ENCODE measurements at places on chromosomes 12 and 14. TPM values are rescaled to one million over a fixed set of nuclear protein-coding genes. Genes with fewer than 3 reads are reported as not detected.

TMEM52B gene
- not detected for total RNA-seq

- no peak overlapping the region for H3K4me3 ChIP-seq
- no peaks in the 10 kb centered on the region for H3K36me3 ChIP-seq
- peaks cover 58% of the 10 kb centered on the region for H3K4me1 ChIP-seq
These were observed 66.5 kb downstream of the TNFAIP2 start for GRCh38 chr14:103189481-103190470.

GRCh38 chr12:2336409-2336829 is 283.6 kb downstream of the CACNA1C start:
- no peak overlapping the region for H3K27ac ChIP-seq
- H3K4me1 ChIP-seq: no peaks in the 10 kb centered on the region
- no peaks in the 10 kb centered on the region for H3K27me3 ChIP-seq
- H3K36me3 ChIP-seq: no peaks in the 10 kb centered on the region
- no peak overlapping the region for H3K4me3 ChIP-seq

DNA sequence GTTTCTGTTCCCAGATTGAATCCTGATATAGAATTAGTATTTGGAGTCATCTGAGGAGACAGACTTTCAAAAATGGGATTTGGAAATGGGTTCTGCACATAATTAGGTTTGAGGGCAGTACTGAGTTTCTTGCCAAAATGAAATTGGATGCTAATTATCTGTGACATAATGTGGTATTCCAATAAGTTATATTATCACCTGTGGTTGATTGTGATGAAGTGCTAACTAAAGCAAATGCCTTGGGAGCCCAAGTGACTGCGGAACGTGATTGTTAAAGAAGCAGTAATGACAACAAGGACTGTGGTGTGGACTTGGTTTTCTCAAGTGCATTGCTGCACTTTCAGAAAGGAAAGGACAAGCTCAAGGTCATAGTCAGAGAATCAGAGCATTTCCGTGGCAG is 337.0 kb downstream of the IPO8 start:
- no peaks in the 10 kb centered on the region for H3K27me3 ChIP-seq
- no peaks in the 10 kb centered on the region for H3K4me1 ChIP-seq
- H3K27ac ChIP-seq: no peak overlapping the region
- DNase-seq: no peak
- H3K4me3 ChIP-seq: no peak overlapping the region
- no peaks in the 10 kb centered on the region for H3K36me3 ChIP-seq

GRCh38 chr12:95829395-95829794 is 29.4 kb upstream of the SNRPF start:
- H3K4me1 ChIP-seq: peaks cover 18% of the 10 kb centered on the region
- no peaks in the 10 kb centered on the region for H3K36me3 ChIP-seq
- no peak overlapping the region for H3K4me3 ChIP-seq
- no peak overlapping the region for H3K27ac ChIP-seq

- H3K27ac ChIP-seq: peak overlapping the region; percentile 79
- no peaks in the 10 kb centered on the region for H3K27me3 ChIP-seq
- DNase-seq: no peak
These were observed 48.8 kb downstream of the A2M start for GRCh38 chr12:9066755-9067423.

GRCh38 chr12:29519585-29520182 is 22.2 kb upstream of the OVCH1 start:
- no peak overlapping the region for H3K4me3 ChIP-seq
- DNase-seq: peak; percentile 28
- H3K4me1 ChIP-seq: no peaks in the 10 kb centered on the region
- H3K27ac ChIP-seq: no peak overlapping the region
- H3K36me3 ChIP-seq: no peaks in the 10 kb centered on the region

- no peak overlapping the region for H3K4me3 ChIP-seq
- H3K36me3 ChIP-seq: no peaks in the 10 kb centered on the region
- no peak for DNase-seq
- H3K4me1 ChIP-seq: no peaks in the 10 kb centered on the region
- H3K27me3 ChIP-seq: 0 out of 3 replicates have a peak, but pooled peaks cover 8% of the 10 kb centered on the region
These were observed 267.7 kb downstream of the AACS start for GRCh38 chr12:125332900-125333299.

GRCh38 chr12:108565976-108566375 is 3.6 kb downstream of the ISCU start:
- H3K27me3 ChIP-seq: no peaks in the 10 kb centered on the region
- H3K27ac ChIP-seq: no peak overlapping the region
- no peak overlapping the region for H3K4me3 ChIP-seq
- no peak for DNase-seq

- no peaks in the 10 kb centered on the region for H3K36me3 ChIP-seq
- no peak overlapping the region for H3K4me3 ChIP-seq
- H3K27ac ChIP-seq: peak overlapping the region; percentile 69
- DNase-seq: no peak
These were observed 49.5 kb upstream of the DLK1 start for GRCh38 chr14:100677152-100677551.

DNA sequence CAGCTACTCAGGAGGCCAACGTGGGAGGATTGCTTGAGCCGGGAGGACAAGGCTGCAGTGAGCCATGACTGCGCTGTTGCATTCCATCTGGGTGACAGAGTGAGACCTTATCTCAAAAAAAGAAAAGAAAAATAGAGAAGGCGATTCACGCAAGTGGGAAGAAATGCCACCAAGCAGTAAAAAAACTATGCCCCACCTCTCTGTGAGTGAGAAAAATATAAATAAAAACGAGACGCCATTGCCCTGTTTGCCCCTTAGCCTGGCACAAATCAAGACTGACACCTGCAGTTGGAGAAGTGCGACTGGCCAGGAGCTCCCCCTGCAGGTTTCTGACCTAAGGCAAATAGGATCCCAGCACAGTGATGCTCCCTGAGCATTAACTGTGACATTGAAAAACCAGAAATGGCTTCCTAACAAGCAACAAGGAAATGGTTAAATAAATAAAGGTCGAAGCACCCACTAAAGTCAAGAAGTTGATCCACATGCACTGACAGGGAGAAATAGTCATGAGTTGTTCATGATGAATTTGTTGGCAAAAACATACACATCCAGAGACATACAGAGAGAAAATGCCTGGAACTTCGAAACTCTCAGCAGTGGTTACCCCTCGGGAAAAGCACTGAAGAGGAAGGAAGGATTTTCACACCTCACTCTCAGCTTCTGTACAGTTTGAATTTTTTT is 21.1 kb downstream of the GSC start:
- H3K27me3 ChIP-seq: peaks cover 23% of the 10 kb centered on the region
- H3K27ac ChIP-seq: no peak overlapping the region
- H3K4me3 ChIP-seq: no peak overlapping the region
- no peaks in the 10 kb centered on the region for H3K36me3 ChIP-seq
- no peaks in the 10 kb centered on the region for H3K4me1 ChIP-seq

- no peak for DNase-seq
- H3K4me1 ChIP-seq: no peaks in the 10 kb centered on the region
- no peak overlapping the region for H3K27ac ChIP-seq
- H3K27me3 ChIP-seq: no peaks in the 10 kb centered on the region
- no peak overlapping the region for H3K4me3 ChIP-seq
These were observed 1320.5 kb downstream of the AACS start for GRCh38 chr12:126385785-126386184.

DNA sequence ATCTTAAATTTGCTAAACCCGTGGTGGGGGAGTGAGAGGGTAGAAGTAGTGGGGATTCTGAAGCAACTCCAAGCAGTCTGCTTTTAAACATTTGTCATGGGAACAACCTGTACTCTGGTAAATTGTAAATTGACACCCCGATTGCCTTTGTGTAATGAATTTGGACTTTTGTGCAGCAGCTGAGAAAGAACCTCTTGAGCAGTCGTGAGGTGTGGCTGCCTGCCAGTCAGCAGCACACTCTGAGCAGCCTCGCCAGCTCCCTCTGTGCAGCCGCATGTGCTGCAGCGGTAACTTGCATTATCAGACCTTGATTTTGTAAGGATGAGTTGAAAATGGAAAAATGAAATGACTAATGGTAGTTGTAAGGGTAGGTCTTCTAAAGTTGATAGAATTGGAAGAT is 74.3 kb downstream of the SUSD6 start:
- H3K4me3 ChIP-seq: no peak overlapping the region
- peak; percentile 62 for DNase-seq
- no peaks in the 10 kb centered on the region for H3K36me3 ChIP-seq
- peak overlapping the region; percentile 62 for H3K27ac ChIP-seq
- peaks cover 91% of the 10 kb centered on the region for H3K4me1 ChIP-seq

- H3K27ac ChIP-seq: no peak overlapping the region
- no peaks in the 10 kb centered on the region for H3K27me3 ChIP-seq
- no peaks in the 10 kb centered on the region for H3K4me1 ChIP-seq
- DNase-seq: no peak
These were observed 66.6 kb downstream of the ERGIC2 start for GRCh38 chr12:29314416-29314815.

TMEM253 gene
- 0.29 TPM for total RNA-seq

GRCh38 chr14:75339059-75339458 is 60.4 kb downstream of the FOS start:
- H3K4me3 ChIP-seq: no peak overlapping the region
- H3K4me1 ChIP-seq: peaks cover 8% of the 10 kb centered on the region
- H3K27me3 ChIP-seq: no peaks in the 10 kb centered on the region
- H3K36me3 ChIP-seq: no peaks in the 10 kb centered on the region
- no peak for DNase-seq

DNA sequence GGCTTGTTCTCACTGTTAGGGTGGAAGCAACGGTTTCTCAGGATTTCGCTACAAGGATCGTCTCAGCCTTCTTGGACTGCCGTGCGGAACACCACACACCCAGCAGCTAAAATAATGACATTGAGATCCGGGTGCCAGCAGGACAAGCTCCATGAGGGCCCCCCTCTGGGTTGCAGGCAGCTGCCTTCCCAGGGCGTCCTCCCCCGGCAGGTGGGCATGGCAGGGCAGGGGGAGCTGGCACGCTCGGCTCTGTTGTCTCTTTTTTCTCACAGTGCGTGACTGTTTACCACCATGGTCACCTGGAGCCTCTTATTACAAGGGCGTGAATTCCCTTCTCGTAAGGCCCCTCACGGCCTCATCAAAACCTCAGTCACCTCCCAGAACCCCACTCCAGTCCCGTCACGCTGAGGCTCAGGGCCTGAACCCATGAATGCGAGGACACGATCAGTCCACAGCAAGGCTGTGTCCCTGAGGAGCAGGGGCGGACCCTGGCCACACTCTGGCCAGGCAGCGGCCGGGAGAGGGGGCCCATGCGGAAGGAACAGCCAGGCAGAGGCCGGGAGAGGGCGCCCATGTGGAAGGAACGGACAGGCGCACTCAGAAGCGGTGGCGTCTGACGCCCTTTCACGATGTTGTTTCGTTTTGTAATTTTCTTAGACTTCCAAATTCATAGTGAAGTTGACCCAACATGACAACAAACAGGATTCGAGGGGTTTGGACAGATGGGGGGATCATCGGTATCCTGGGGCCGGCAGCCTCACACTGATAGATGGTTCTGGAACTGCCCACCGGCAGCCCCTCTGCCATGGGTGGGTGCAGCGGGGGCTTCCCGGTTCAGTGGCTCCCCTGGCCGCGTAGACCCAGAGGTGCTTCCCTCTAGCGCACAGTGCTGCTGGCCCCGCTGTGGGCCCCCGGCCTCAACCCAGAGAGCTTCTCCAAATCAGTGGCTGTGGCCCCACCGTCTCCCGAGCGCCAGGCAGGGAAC is 10.0 kb downstream of the LRCOL1 start:
- H3K4me3 ChIP-seq: peak overlapping the region; percentile 49
- DNase-seq: peak; percentile 54
- H3K4me1 ChIP-seq: peaks cover 53% of the 10 kb centered on the region
- peaks cover 55% of the 10 kb centered on the region for H3K27me3 ChIP-seq
- no peaks in the 10 kb centered on the region for H3K36me3 ChIP-seq

Measured in HepG2 (cell line).